Neural crest cell (in vitro differentiated cells): ENCODE measurements at places on chromosomes 1 and 21. TPM values are rescaled to one million over a fixed set of nuclear protein-coding genes. Genes with fewer than 3 reads are reported as not detected.

The RBM11 gene
- total RNA-seq, result 0.36 and 0.65 TPM in 2 replicates

The TMEM125 gene
- total RNA-seq, result 0.14 TPM in 1 of 2 replicates, not detected in the other

GRCh38 chr1:118148034-118148433, 37.0 kb downstream of the SPAG17 start:
- DNase-seq, result no peak

- no peak for DNase-seq
Observed at GRCh38 chr1:46136711-46137110, 4.3 kb upstream of the PIK3R3 start.

- DNase-seq, result no peak
Observed at GRCh38 chr1:114145504-114146151, 8.0 kb downstream of the SYT6 start.
